ENCODE measurements at places on chromosomes 3 and 15.

- no peak for DNase-seq
Measured at GRCh38 chr15:33094336-33094735, 100.2 kb downstream of the FMN1 start.

DNA sequence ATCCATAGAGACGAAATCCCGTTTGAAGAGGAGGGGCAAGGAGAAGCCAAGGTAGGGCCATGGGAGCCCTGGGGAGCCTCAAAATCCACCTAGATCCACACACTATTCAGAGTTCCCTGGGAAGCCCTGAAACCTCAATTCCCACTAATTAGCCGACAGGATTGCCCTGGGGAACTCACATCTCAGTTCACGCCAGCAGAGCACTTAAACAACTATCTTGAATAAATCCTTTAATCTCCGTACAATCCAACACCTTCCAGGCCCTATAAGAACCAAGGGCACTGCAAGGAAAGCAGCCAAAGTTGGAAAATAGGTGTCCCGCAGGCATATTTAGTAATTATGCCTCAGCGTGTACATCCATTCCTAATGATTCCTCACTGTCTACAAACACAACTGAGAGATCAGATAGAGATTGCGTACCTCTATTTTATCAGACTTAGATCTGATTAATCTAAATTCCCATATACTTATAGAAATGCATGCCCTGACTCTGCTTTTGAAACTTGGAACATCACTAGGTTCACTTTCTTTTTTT lies 25.6 kb upstream of the EIF4A2 start:
- no peak for DNase-seq

DNA sequence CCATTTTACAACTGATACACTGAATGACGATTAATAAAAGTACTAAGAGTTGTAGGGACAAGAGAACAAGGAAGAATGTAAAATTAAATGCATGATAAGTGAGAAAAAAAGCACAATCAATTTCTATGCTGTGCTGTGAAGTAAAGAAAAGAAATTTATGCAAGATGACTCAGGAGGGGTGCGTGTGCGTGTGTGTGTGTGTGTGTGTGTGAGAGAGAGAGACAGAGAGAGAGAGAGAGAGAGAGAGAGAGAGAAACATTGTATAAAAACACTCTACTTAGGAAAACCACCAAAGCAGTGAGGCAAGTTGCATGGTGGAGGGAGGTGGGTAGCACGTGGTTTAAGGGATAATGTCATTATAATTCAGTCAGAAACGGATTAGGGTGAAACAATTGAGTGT lies 580.8 kb upstream of the ALCAM start:
- DNase-seq: no peak

- no peak for DNase-seq
Measured at GRCh38 chr15:92158426-92158825, 235.3 kb upstream of the ST8SIA2 start.

DNA sequence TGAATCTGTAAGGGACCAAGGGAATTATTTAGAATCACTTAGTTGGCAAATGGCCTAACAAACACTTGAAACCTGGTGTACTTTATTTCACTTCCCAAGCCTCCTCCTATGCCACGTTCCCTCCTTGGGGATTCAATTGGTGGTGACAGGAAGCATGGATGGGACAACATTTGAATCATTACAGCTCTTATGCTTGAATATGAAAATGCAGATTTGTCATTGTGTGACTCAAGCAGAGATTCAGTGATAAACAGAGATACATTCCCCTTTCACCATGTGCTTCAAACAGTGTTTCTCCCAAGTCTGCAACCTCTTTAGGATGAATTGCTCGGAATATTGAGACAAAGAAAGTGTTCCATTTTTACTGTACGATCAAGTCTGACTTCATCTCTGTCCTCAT lies 32.7 kb upstream of the MED12L start:
- DNase-seq: no peak

DNA sequence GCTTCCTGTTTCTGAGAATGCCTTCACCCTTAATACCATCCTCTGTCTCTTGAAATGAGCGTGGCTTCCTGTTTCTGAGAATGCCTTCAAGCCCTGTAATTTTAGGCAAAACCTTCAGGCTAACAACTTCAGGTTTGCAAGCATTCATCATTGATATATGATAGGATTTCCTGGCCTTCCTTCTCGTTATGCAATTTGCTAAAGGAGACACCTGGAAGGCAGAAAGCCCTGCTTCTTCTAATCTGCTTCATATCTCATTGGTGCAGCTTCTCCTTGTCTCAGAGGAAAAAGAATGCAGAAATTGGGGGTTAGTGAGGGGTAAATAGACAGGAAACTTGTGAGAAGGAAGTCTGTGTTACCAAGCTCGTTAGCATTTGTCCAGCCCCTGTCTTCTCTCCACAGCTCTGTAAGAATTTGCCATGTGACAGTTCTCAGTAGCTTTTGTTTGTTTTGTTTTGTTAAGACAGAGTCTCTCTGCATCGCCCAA lies 7.3 kb downstream of the ARL6IP5 start:
- DNase-seq: no peak

GRCh38 chr3:87203809-87204208 lies 23.3 kb upstream of the CHMP2B start:
- peak; percentile 72 for DNase-seq

- no peak for DNase-seq
Measured at GRCh38 chr3:100975714-100976113, 17.5 kb downstream of the ABI3BP start.

- no peak for DNase-seq
Measured at GRCh38 chr15:92989470-92989869, 89.3 kb downstream of the CHD2 start.

DNA sequence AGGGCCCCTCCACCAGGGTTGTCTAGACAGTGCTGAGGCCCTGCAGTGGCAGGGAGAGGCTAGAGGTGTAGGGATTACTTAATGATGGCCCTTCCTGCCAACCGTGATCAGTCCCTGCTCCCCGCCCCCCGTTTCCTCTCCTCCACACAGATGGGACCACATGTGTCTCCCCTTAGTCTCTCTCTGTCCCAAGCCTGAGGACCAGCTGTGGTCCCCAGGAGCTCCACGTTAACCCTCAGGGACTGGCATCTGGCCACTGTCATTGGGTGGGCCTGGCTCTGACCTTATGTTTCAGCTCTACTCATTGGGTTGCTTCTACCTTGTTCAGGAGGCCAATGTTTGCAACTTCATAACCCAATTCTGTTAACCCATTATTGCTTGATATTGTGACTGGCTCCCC lies 6.0 kb upstream of the ALPK3 start:
- no peak for DNase-seq

- no peak for DNase-seq
Measured at GRCh38 chr15:41483115-41483514, 10.6 kb upstream of the ITPKA start.

DNA sequence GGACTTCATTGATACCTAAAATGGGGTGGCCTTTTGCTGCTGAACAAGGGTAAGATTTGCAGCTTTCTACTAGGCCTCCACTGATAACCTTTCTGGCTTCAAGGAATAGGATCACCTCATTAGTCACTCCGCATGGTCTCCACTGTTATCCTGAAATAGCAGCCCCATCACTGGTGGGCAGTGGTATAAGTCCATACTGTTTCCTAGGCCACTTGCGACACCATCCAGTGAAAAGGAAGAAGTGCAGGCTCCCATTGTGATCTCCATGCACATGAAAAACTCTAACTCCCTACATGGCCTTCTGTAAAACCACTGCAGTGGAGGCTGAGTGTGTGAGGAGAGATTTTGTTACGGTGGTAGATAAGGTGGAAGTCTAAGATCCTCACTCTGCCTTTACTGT lies 1455.9 kb downstream of the SI start:
- DNase-seq: peak; percentile 40
